ENCODE measurements at places on chromosomes 5 and 9.

DNA sequence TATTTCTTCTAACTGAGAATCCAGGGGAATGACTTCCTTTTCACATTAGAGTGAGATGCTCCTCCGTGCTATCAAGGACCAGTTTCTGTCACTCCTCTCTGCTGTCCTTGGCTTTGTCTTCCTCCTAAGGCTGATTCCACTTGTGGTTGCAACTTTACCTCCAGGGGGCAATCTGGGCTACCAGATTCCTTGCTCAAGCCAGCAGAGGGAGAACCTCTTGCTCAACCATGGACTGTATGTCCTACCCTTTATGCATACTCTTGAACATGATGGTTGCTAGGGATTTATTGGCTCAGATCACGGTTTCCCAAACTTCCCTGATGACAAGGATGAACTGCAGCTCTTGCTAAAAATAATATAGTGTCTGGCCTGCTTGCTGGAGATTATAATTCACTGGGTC, 24.0 kb downstream of the NNT start:
- no peak for DNase-seq

DNA sequence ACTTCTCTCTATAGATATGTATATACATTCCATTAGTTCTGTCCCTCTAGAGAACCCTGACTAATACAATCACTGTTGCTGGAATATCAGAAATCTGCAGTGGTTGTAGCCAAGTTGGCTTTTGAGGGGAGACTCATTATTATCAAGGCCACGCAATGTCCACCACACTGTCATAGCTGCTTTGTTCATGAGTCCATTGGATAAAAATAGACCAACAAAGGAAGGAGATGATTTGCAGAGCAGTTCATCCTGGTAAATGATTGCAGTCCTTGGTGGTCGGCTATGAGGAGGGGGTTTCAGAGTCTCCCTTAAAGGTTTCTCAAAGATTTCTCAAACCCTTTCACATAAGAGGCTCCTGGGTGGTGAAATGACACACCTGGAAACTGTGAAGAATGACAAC, 192.8 kb upstream of the ANKH start:
- no peak for DNase-seq

DNA sequence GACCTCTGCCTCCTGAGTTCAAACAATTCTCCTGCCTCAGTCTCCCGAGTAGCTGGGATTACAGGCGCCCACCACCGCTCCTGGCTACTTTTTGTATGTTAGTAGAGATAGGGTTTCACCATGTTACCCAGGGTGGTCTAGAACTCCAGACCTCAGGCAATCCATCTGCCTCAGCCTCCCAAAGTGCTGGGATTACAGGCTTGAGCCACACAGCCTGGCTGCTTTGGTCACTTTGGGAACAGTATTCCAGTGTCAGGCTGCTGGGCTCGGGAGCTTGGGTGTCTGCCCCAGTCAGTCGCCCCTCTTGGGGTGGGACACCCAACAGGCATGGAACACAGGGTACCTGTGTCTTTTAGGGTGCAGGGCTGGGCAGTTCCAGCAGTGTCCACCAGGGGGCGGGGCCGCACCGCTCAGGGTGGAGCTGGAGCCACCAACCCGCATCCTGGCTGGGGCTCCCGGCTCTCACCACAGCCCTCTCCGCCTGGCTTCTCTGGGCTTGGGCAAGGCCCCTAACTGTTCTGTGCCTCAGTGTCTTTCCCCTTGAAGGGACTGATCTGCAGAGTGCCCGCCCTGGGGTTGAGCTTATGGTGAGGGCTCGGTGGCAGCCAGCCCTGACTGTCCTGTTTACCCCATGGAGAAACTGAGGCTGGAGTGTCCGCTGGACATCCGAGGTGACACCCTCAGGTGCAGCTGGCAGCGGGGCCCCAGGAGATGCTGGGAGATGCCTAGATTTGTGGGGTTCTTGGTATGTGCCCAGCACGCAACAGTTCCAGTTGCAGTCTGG, 6.4 kb upstream of the RNU6ATAC start:
- no peak for DNase-seq

- DNase-seq, result peak; percentile 77
Measured at GRCh38 chr5:157328277-157328912, 62.5 kb downstream of the CYFIP2 start.

DNA sequence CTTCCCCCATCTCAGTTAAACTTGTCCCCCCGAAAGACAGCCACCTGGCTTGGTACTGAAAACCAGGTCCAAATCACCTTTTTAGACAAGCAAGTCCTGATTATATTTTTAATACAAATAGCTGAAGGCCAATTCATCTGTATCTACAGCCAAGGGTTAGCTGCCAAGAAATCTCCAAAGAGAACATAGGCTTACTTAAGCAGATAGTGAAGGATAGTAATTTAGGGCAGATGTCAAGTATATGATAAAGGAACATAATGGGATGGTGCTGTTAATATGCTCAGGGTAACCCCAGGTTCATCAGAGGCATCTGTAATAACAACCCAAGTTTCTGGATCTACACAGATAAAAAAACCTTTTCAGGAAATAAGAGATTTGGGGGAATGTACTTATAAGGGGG, 133.0 kb downstream of the EBF1 start:
- no peak for DNase-seq

All from muscle of arm (tissue), 14 donors.